ENCODE measurements at places on chromosomes 7 and 10.
A peak's percentile ranks its signal among the peaks of the same experiment; 100 is the strongest.

- DNase-seq = no peak
Measured at GRCh38 chr10:59709395-59710125, at the start of gene SLC16A9. Gene SLC16A9, minus strand, starts transcription at chr10:59709850. Its CDS starts 25,559 bp downstream, at chr10:59684291.

DNA sequence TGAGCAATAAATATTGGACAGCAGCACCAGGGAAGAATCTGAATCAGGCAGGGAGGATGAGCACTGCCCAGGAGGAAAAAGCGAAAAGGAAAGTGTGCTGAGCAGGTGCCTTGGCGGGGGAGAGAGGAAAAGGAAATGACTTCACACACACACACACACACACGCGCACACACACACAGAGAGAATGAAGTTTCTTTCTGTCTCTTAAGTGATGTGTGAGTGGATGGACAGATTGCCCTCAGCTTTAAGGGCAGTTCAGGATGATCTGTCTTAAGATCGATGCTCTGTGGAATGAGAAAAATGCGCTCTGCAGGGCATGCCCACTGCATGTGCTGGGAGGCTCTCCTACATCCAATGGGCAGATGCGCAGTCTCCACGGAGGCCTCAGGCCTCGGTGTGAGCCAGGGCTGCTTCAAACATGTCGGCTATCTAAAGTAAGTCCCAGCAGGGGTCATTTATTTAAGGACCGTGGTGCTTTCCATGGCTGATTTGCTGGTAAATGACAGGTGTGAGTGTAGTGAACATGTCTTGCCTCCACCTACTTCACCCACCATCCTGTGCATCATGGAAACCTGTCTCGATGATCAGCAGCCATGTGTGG is 2.5 kb upstream of the ACBD5 start:
- DNase-seq = peak; percentile 30

DNA sequence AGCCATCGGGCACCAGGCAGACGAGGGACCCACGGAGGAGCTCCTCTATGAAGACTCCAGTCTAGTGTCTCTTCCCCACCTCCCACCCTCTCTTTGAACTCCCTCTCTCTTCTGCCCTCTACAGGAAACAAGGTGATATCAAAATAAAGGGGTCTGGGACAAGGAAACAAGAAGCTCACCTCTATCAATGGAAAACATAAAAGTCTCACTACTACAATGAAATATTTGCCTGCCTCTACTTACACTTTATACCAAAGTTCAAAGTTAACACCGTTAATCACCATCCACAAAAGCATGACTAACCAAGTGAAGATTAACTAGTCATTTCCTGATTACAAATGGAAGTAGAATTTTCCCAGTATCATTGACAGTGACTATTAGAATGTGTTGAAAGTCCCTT is 82.2 kb downstream of the PARD3 start:
- DNase-seq = no peak

- no peak for DNase-seq
Measured at GRCh38 chr7:124651136-124651535, 114.5 kb downstream of the GPR37 start.

DNA sequence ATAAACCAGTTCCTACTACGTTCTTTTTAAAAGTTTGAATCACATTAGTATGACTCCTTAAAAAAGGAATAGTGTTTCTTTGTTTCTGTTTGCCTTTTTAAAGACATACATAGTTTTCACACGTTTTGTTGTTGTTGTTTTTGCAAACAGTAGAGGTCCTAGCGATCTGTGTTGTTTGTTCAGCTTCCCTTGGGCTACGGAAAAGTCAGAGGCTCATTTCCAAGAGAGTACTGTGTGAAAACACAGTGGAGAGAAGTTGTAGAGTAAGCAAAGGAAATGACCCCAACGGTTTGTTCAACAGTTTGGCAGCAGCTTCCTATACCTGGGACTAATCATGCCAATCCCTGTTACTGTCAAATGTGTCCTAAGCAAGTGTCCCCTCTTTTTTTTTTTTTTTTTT is 87.1 kb upstream of the STEAP1 start:
- DNase-seq = no peak

DNA sequence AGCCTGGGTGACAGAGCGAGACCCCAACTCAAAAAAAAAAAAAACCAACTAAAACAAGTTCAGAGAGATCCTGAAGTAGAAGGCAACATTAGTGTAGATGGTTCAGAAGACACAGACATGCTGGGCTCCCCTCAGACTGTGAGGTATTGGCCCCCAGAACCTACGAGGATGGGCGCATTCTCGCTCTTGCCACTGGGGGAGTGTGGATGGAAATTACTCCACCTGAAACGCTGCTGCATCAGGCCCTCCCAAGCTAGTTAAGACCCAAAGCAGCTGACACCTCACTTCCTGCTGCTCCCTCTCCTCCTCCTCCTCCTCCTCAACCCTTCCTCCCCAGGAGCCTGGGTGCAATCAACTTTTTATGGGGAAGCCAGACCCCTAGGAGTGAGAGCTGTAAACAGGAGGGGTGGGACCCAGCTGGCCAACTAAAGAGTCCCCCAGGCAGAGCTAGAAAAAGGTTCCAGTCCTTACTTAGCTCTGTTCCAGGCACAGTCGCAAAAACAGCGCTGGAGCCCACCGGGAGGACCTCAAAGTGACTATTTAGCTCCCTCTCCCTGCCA is 7.4 kb downstream of the SH3PXD2A start:
- DNase-seq = no peak

GRCh38 chr10:69348816-69349541 is 67.7 kb downstream of the TACR2 start:
- DNase-seq = peak; percentile 71

DNA sequence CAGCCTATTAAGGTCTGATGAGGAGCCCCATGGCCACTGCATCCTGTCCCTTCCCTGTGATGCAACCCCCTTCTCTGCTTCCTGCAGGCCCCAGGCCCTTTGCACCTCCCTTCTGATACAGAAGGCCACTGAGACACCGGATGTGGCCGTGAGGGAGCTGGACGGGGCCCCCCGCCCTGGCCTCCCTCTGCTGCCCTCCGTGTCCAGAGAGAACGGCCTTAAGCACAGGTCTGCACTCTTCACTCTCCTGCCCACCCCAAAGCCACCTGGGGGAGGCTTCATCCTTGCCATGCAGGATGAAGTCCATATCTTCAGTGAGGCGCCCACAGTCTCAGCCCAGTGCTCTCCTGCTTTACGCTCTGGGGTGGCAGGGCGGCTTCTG is 86.9 kb upstream of the GNA12 start:
- DNase-seq = no peak

DNA sequence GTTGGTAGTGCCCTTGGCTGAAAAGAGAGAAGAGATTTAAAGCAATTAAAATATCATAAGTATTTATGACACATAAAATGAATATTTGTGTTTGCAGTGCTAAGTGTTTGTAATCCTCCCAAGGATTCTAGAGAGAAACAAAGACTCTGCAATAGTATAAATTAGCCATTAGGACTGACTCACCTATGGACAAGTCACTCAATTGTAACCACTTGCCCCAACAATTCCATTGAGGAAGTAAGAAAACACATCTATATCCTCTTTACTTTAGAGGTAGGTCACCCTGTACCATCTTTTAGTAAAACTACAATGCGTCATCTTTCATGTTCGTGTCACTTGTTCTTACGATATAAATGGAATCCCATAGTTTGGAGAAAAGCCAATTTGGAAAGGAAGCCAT is 85.7 kb upstream of the INHBA start:
- no peak for DNase-seq

- no peak for DNase-seq
Measured at GRCh38 chr7:155106356-155106755, 36.2 kb downstream of the HTR5A start.

GRCh38 chr7:35738889-35739288 is 44.0 kb upstream of the HERPUD2 start:
- no peak for DNase-seq

DNA sequence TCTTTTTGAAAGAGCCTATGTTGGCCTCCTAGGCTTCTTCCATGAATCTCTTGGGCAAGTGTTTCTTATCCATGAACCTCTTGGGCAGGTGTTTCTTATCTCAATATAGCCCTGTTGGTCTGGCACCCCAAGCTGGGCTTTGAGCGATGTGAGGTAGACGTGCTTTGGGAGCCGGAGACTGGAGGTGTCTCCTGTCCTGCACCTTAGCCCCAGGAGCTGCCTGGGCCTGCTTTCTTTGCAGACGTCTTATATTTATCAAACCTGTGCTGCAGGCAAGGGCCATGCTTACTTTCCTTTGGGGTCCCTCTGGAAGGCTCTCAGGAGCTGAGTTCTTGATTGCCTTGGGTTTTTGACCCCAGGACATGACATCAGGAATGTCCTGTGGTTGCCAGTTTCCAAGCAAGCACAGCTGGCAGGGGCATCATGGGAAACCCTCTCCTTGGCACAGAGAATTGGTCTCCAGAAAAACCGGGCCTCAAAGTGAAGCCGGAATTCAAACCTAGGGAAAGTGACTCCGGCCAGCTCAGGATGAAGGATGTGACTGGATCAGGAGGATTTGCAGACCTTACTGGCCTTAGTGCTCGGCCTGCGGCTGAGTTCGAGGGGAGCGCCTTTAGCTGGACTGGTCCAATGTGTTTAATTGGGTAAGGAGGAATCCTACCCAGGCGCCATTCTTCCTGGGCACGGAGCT is 2.8 kb downstream of the JAKMIP3 start:
- no peak for DNase-seq

DNA sequence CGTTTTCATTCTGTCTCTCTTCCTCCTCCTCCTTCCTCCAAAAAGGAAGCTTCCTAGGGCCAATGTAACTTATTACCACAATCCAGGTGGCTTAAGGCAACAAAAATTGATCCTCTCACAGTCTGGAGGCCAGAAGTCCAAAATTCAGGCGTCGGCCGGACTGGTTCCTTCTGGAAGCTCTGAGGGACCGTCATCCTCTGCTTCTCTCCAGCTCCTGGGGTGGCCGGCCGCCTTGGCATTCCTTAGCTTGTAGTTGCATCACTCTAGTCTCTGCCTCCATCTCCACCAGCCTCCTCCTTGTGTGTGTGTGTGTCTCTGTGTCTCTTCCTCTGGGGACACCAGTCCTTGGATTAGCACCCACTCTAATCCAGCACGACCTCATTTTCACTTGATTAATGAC is 89.0 kb upstream of the NPTX2 start:
- no peak for DNase-seq

DNA sequence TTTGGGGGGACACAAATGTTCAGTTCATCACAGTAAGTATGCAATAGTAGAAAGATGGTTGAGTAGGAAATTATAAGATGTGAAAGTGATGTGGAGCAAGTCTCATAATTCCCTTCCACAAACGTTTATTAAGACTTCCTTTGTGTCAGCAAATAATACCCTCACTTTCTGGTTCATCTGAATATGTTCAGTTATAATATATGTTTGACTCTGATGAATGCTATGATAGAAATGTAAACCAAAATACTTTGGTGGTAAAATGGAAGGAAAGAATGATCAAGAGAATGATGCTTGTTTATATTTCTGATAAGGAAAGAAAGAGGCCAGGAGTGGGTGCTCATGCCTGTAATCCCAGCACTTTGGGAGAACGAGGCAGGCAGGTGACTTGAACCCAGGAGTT is 111.7 kb upstream of the PLXDC2 start:
- DNase-seq = no peak

DNA sequence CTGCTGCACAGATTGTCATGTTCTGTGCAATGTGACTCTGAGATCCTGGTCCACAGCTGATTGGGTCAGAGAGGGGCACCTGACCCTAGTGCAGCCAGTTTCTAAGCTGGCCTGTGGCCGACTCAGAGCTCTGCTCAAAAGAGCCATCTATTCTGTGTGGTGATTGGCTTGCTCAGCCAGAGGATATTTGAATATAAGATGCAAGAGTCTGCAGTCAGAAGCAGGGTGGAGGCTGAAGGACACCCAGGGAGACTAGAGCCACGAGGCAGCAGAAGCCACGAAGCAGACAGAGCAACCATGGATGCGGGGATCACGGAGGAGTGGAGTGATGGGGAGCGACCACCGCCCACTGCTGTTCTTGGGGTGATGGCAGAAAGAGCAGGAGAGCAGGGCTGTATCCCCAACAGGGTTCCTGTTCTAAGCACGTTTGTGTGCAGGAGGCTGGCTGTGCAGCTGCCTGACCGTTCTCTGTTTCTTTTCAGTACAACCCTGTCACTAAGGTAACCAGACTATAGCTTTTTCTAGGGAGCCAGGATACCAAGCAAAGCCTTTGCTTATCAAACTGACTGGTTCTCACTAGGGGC is 19.5 kb upstream of the RHEB start:
- no peak for DNase-seq

DNA sequence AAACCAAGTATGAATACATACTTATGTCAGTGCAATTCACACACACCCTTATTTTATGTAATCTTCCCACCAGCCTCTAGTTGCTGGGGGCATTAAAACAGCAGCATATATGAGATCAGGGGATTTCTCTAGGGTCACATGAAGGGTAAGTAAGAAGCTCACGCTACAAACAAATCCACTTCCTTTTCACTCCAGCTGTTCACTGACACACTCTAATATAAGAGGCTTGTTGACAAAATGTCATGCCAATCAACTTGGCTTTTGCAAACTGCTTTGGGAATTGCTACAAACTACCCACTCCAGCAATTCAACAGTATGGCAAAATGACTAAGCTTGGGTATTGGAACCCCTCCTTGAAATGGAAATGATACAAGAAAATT is 10.3 kb downstream of the FAM3C start:
- no peak for DNase-seq

DNA sequence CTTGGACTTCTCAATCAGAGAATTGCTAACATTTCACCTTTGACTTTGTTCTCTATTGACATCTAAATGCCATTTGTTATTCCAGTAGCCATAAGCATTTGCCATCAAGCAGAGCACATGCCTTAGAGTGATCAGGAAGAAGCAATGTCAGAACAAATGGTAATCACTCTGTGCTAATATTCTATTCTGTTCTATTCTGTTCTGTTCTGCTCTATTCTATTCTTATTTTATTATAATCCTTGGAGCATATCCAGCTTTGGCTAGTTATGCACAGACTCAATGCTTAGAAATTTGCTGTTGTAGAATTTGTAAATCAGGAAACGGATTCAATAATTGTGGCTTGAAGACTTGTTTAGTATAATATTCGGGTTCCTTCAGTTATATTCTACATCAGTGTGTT is 175.4 kb downstream of the EXOC4 start:
- no peak for DNase-seq

GRCh38 chr10:124693396-124693795 is 50.8 kb downstream of the FAM53B start:
- no peak for DNase-seq

- no peak for DNase-seq
Measured at GRCh38 chr7:3141326-3141725, 97.7 kb upstream of the CARD11 start.

- DNase-seq = no peak
Measured at GRCh38 chr7:128103498-128104107, 72.4 kb upstream of the LRRC4 start.

DNA sequence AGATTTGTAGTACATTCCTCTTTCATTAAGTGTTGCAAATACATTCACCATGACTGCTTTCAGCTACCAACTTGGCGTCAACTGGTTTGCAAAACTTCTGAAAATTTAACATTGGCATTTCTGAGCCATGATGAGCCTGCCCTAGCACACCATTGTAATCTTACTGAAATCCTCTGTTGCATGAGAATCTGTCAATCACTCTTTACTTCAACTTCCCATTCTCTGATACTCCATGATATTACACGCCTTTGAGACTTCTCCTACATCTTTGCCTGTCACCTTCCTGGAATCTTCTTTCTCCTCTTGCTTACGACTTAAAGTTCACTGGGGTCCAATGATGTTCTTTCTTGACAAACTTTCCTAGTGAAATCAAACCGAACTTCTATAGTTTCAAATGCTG is 32.2 kb downstream of the EBLN1 start:
- no peak for DNase-seq

- DNase-seq = no peak
Measured at GRCh38 chr7:34354899-34355298, 303.1 kb upstream of the NPSR1 start.
